ENCODE measurements at places on chromosomes 6 and 20. TPM values are rescaled to one million over a fixed set of nuclear protein-coding genes. Genes with fewer than 3 reads are reported as not detected.

Gene BEND3
- 5.1 TPM for total RNA-seq

Gene MATN4
- 0.14 TPM for total RNA-seq

Gene MLIP
- total RNA-seq, result 2.8 TPM

Gene RBBP8NL
- 1.1 TPM for total RNA-seq

Gene TMC2
- not detected for total RNA-seq

Gene IYD
- not detected for total RNA-seq

Gene ZBTB9
- 10.6 TPM for total RNA-seq

Gene XPO5
- 52.8 TPM for total RNA-seq

Gene RIMS4
- not detected for total RNA-seq

Gene SLPI
- 458 TPM for total RNA-seq

Gene SNX14
- total RNA-seq, result 98.1 TPM

Gene ABHD16B
- total RNA-seq, result not detected
